Stimulated activated naive CD8-positive, alpha-beta T cell treated with anti-CD3 and anti-CD28 coated beads, Interleukin-15, amount 100 ng/mL, for 72 hours (primary cell): ENCODE measurements at places on chromosomes 11 and 22.

- DNase-seq = no peak
Observed at GRCh38 chr22:33880986-33881385, 39.3 kb downstream of the LARGE1 start.

- DNase-seq = peak; percentile 25
Observed at GRCh38 chr11:69642549-69642912, 1.6 kb downstream of the CCND1 start.

GRCh38 chr11:14891143-14892035 is 642 bp downstream of the CYP2R1 start:
- peak; percentile 92 for DNase-seq

GRCh38 chr11:43736502-43737200 is 56.1 kb downstream of the HSD17B12 start:
- DNase-seq = no peak

DNA sequence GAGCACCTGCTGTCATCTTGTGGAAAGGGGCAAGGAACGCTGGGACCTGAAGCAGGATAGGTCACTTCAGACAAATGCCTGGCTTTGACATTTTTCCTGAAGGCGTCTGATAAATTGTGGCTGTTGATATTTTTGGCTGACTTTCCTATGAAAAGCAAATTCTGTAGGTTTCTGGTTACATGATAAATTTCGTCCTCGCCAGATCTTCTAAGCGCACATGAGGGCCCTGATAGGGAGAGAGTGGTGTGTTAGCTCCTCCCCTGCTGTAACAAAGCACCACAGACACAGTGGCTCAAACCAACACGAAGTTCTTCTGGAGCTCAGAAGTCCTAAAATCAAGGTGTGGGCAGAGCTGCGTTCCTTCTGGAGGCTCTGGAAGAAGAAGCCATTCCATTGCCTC is 19.6 kb downstream of the APOL4 start:
- no peak for DNase-seq

DNA sequence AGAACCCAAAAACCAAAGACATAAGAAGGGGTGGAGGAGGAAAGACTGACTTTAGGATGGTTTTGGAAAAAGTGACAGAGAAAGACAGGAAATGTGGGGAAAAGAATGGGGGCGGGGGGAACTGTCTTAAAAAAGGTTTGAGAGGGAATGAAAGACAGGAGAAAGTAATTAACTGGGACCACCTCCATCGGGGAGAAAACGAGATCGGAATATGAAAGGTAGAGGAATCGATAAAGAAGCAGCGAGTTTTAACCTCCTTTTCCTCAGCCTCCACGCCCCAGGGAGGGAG is 524 bp downstream of the MTMR2 start:
- DNase-seq = no peak

- DNase-seq = no peak
Observed at GRCh38 chr11:15864026-15864805, 492.1 kb downstream of the SOX6 start.

DNA sequence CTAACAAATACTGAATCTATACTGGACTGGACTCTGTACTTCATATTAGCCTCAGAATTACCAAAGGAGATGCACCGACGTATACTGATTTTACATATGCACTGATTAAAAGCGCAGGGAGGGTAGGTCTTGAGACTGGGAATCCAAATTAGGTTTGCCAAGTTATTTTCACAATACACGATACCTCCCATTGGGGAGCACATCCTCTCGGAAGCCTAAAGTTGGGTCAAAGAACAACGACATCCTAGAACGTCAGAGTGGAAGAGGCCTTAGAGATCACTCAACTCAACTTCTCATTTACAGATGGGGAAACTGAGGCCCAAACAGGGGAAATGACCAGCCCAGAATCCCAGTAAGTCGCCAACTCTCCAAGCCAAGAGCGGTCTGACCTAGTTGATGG is 626 bp downstream of the DNAL4 start:
- no peak for DNase-seq

- no peak for DNase-seq
Observed at GRCh38 chr11:15873501-15873900, 482.8 kb downstream of the SOX6 start.

DNA sequence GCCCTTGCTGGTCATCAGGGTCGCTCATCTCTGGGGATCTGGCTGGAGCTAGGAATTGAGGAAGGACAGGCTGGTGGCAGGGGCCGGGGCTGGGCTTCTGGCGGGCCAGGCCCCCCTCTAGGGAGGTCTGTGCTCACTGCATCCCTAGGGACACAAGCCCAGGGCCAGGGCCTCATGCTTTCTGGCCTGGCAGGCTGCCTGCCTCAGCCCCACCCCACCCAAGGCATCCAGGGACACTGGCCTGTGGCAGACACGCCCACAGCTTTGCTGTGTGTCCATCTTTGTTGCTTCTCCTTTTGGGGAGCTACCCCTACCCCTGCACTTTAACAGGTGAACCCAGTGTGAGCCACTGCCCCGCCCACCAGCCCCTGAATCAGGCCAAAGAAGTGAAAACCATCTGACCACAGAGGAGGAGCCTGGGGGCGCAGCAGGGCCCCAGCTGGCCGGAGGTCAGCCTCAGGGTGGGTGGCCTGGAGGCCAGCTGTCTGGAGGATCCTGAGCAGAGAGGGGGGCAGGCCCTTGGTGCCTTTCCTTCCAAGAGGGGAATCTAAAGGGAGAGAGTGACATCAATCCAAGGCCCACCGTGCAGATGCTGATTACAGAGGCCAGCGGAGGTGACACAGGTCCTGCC is 26.8 kb upstream of the CELSR1 start:
- DNase-seq = no peak

DNA sequence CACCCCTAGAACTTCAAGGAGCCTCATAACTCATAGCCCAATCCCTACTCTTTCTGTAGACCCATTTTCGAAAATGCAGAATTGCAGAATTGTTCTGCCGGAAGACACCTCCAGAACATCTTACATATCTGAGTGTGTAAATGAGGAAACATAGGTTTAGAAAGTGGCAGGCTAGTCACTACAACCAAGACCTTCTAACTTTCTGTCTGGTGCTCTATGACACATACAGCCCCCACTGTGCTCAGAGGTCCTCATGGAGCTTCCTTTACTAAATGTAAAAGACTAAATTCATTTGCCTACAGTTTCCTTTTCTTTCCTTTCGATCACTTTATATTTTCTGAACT is 132.1 kb upstream of the DDI1 start:
- no peak for DNase-seq
